Liver (tissue), 10 donors: ENCODE measurements at places on chromosomes 7 and 10.

GRCh38 chr10:91242940-91243339 lies 22.5 kb downstream of the PCGF5 start:
- DNase-seq, result no peak

DNA sequence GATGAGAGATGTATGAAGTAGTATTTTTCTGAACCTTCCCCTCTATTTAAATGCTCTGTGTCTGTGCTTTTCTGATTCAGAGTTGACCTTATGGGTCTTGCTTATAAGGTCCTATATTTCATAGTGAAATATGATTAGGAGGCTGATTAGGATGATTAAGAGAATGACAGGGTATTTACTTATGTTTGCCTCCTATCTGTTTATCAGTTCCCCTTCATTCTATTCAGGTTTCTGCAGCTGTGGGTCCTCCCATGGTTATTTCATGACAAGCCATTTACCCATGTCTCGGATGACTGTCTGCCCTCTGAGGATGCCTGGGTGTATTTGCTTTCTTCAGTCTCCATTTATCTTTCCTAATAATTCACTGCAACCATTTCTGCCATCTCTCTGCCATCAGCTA lies 16.9 kb downstream of the RPA3 start:
- DNase-seq, result no peak

DNA sequence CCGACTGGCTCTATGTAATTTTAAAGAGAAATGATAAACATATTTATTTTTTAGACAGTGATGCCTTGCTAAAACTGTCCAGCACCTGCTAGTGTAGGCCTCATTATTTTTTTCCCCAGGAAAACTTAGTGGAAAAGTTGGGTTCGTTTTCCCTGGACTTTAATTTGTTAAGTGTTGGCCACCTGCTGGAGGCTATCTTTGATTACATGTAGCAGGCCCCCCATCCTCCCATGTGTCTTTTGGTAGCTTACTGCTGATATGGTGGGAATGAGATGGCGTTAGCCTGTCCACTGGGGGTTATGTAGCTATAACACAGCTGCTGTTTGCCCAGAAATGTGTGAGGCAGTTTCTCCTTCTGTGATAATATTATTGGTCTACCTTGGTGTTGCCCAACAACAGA lies 265.0 kb downstream of the SORCS3 start:
- DNase-seq, result no peak

- no peak for DNase-seq
Measured at GRCh38 chr10:1020958-1021357, 4.7 kb downstream of the IDI2 start.

DNA sequence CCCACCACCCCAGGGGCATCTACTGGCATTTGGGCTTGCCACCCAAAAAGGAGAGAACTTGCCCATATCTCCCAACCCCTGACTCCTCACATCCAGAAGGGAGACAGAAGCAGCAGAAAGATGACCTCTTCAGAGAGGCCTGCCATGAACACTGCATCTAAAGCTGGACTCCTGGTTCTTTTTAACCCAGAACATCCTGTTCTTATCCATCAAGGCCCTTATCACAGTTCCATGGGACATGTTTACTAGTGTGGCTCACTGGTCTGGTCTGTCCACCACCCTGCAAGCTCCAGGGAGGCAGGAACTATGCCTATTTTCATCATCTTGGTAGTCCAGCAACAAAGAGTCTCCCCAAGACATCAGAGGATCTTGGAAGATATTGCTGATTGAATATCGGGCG lies 114.9 kb upstream of the PDLIM1 start:
- no peak for DNase-seq

DNA sequence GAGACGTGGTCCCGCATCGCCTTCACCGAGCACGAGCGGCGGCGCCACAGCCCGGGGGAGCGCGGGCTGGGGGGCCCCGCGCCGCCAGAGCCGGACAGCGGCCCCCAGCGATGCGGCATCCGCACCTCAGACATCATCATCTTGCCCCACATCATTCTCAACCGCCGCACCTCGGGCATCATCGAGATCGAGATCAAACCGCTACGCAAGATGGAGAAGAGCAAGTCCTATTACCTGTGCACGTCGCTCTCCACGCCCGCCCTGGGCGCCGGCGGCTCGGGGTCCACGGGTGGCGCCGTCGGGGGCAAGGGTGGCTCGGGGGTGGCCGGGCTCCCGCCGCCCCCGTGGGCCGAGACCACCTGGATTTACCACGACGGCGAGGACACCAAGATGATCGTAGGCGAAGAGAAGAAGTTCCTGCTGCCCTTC lies 737 bp downstream of the CNNM2 start:
- no peak for DNase-seq

- no peak for DNase-seq
Measured at GRCh38 chr7:157955348-157955999, 618.7 kb downstream of the DNAJB6 start.

DNA sequence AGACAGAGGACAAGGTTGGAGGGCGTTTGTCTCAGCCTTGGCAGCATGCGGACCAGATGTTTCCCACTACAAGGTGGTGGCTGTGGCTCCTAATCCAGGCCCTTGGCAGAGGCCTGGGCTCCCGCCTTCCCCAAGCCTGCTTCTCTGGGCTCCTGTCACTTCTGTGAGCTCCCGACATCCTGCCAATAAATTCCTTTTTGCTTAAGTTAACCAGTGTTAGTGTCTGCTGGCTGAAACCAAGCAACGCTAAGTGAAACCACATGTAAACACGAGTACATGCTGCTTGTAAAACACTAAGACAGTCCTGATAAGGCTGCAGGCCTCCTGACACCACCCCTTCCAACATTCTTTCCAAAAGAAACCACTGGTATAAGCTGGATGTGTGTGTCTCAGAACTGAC lies 263.6 kb upstream of the ZMIZ1 start:
- no peak for DNase-seq

DNA sequence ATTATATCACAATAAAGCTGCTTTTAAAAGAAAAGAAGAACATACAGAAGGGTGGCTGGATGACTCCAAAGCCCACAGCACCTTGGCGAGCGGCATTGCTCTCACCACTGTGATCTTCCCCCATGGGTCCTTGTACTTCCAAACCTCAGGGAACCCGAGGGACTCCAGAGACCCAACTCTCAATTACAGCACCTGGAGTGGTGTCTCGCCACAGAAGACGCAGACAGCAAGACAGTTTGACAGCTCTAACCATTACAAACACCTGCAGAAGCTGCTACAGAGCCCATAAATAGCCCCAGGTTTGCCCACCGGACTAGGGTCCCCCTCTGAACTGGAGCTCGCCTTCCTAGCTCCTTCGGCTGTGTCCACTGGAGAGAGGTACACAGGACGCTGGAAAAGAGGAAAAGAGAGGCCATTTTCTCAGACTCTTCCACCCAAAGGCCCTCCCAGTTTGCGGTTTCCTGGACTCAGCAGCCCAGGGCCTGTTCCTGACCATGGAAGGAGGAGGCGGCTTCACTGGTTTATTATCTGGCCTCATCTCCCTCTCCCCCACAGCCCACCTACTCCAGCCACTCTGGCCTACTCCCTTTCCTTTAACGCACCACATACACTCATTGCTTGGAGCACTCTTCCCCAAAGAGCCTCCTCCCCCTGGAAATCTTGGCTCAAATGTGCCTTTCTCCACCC lies 1.9 kb downstream of the PIK3AP1 start:
- no peak for DNase-seq
